ENCODE measurements at places on chromosomes 16 and 17. TPM values are rescaled to one million over a fixed set of nuclear protein-coding genes. Genes with fewer than 3 reads are reported as not detected.

GRCh38 chr16:4606354-4606753 lies 8.3 kb downstream of the UBALD1 start:
- DNase-seq = no peak

Gene ABCA8
- 282 TPM for total RNA-seq

DNA sequence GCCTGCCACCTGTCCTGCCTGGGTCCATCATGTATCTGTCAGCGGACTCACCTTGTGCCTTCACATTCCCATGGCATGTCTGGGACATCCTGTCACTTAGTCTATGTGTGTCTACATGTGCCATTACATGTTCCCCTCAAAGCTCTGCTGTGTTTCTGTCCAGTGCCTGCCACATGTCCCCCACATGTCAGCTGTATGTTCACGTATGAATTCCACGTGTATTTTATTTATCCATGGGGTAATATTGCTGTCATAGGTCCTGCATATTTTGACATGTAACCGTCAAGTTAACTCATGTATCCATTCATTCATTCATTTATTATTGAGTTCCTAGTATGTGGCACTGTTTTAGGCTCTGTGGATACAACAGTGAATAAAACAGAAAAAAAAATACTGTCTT lies 20.8 kb downstream of the TMEM92 start:
- no peak for DNase-seq

DNA sequence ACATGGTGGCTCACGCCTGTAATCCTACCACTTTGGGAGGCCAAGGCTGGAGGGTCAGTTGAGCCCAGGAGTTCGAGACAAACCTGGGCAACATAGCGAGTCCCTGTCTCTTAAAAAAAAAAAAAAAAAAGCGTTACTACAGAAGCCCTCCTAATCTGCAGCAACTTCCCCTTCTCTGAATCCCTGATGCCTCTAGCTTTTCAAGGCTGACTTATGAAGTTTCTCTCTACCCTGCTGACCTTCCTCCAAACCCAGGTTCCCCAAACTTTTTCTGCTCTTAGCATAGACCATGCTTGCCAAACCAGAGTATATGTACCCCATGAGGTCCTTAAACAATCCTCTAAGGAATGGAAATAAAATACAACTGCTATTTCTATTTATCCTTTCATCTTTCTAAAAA lies 16.4 kb downstream of the LYRM1 start:
- DNase-seq = no peak

DNA sequence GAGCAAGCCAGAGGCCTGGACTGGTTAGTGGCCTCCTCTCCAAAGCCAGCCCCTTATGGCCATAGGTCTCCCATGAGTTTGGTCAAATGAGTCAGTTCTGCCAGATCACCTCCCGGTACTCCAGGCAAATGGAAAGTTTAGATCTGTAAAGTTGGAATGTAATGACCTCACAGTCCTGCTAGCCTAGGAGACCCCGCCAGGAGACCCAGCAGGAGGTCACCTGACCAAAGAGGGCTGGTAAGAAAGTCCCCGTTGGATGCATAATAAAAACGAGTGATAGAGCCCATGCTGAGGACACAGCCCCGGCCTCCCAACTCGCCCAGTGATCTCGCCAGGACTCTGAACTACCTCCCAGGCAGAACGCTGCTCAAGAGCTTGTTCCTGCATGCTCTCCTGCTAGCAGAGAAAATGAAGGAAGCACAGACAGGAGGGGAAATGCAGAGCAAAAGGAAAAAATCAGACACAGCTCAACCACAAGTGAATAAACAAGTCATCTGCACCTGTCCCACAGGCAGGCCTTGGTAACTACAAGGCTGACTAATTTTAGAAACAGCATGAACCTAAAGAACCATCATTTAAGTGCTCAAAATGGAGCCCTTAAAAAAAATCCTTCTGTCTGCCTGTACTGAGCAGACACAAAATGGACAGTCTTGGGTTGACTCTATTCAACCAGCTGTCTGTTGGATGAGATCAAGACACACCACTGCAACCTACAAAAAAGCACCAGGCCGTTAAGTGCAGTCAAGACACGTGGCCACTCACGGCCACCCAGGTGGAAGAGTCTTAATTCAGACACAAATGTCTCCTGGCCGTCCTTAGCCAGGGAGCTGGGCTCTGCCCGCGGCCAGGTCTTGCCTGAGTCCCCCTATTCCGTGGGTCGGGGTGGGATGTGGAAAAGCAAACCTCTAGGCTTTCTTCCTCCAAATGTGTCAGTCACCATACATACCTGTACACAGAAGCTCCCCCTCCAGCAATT lies 9.2 kb downstream of the CDIP1 start:
- DNase-seq = no peak

- DNase-seq = no peak
These were observed 14.7 kb upstream of the FAM83G start for GRCh38 chr17:19019041-19019941.

DNA sequence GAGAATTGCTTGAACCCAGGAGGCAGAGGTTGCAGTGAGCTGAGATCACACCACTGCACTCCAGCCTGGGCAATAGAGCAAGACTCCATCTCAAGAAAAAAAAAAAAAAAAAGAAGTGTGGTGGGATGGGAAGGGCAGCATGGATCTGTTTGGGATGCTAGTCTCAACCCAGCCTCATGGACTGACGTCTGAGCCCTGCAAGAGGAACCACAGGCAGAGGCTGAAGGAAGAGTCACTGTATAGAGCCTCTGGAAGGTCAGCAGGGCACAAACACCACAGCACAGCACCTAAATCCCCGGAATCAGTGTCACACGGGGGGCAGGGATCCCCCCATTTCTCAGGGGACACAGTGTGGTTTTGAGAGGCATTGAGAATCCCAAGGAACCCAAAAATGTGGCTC lies 10.9 kb upstream of the CXCL16 start:
- no peak for DNase-seq

Gene ZNF287
- 11.0 TPM for total RNA-seq

- DNase-seq = no peak
These were observed 139.5 kb downstream of the CMIP start for GRCh38 chr16:81583893-81584631.

GRCh38 chr17:68384471-68384870 lies 72.8 kb downstream of the WIPI1 start:
- no peak for DNase-seq

DNA sequence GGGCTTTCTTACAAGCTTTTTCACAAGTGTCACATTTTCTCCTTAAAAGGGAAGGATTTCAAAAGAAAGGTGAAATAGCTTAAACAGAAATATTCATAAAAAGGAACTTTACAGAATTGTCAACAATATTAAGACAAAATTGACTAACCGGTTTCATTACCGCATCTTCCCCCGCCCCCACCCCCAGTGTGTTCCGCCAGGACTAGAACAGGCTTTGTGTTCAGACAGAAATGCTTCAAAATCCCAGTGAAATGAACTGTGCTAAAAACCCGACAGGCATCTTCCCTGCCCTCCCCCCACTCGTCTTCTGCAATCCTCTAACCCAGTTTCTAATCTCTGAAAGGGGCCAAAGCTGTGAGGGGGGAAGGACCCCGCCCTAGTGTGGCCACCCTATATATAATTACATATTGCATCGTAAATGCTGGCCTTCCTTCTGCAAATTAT lies 990 bp upstream of the ROGDI start:
- DNase-seq = no peak

DNA sequence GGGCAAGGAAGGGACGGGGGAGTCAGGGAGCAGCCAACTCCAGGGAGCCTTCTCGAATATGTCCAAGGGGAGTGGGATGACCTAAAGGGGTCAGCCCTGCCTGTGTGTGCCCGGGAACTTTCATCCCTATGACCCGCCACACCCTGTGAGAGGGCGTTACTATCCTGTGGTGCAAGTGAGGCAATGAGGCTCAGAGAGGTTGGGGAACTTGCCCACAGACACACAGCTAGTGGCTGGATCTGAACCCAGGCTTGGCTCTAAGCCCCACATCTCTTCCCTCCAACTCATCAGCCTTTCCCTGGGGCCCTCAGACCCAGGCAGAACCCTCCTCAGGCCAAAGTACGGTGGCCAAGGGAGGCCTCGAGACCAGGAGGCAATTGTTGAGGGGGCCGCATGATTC lies 23.2 kb downstream of the JUP start:
- DNase-seq = no peak

- DNase-seq = peak; percentile 47
These were observed 8.7 kb downstream of the SLC12A4 start for GRCh38 chr16:67959536-67960329.

Gene COX6A2
- total RNA-seq = not detected

GRCh38 chr16:81004646-81005353 lies 1.9 kb downstream of the CMC2 start:
- no peak for DNase-seq

DNA sequence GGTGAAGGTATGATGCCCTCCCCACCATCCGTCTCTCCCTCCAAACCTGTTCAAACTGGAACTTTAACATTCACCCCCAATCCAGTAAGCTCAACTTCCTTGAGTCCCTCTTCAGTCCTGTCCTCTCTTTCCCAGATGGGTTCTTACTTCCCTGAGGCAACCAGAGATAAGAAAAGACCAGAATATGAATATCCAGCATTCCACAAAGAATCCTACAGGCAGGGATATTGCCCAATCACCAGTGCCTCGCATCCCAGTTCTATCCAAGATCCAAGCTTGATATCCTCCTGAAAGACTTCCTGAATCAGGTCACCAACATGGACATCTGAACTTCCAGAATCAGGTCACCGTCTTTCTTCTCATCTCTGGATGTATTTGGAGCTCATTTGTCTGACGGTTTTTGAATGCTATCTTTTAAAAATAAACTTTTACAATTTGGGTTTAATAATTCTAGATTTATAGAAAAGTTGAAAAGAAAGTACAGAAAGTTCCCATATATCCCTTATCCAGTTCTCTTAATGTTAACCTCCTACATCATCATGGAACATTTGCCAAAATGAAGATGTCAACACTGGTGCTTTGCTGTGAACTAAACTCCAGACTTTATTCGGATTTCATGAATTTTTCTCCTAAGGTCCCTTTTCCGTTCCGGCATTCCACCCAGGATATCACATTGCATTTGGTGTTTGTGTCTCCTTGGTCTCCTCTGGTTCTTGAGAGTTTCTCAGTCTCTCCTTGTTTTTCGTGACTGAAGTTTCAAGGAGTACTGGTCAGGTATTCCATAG lies 13.7 kb upstream of the COL1A1 start:
- DNase-seq = no peak
